ENCODE measurements at places on chromosomes 7 and 10.

DNA sequence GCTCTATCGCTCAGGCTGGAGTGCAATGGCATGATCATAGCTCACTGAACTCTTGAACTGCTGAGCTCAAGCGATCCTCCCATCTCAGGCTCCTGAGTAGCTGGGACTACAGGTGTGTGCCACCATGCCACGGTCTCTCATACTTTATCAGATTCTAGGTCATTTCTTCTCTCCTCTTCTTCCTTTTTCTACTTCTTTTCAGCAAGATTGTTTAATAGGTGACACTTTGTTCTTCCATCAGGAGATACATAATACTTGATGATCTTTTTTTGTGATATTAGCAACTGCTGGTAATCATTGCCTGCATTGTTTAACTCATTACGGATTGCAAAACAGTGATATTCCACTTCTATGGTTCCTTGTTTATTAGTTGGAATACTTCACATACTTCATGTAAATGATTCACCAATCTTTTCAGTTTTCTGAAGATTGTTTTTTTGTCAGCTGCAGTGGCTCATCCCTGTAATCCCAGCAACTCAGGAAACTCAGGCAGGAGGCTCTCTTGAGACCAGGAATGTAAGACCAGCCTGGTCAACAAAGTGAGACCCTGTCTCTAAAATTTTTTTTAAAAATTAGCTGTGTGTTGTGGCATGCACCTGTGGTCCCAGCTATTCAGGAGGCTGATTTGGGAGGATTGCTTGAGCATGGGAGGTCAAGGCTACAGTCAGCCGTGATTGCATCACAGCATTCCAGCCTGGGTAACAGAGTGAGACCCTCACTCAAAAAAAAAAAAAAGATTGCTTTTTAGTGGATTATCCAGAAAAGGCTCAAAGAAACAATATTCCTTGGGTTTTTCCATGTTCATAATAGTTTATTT is 36.2 kb upstream of the CHST3 start:
- no peak for DNase-seq

GRCh38 chr10:68188835-68189234 is 43.1 kb downstream of the ATOH7 start:
- no peak for DNase-seq

GRCh38 chr10:28796606-28797512 is 119.5 kb downstream of the BAMBI start:
- no peak for DNase-seq

- no peak for DNase-seq
Observed at GRCh38 chr10:10508211-10508610, 509.5 kb upstream of the CELF2 start.

- DNase-seq: no peak
Observed at GRCh38 chr10:131435760-131436457, 124.4 kb upstream of the TCERG1L start.

DNA sequence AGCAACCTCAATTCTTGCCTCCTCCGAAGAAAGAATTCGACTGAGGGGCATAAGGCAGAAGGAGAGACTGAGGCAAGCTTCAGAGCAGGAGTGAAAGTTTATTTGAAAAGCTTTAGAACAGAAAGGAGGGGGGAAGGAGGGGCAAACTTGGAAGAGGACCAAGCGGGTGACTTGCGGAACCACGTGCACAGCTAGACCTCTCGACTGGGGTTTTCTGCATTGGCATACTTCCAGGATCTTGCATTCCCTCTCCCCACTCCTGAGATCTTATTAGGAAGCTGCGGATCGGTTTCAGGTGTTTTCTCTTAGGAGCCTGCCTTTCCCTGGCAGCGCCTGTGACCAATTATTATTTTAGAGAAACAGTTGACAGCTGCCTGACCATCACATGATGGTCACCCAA is 20.3 kb upstream of the CPXM2 start:
- no peak for DNase-seq

DNA sequence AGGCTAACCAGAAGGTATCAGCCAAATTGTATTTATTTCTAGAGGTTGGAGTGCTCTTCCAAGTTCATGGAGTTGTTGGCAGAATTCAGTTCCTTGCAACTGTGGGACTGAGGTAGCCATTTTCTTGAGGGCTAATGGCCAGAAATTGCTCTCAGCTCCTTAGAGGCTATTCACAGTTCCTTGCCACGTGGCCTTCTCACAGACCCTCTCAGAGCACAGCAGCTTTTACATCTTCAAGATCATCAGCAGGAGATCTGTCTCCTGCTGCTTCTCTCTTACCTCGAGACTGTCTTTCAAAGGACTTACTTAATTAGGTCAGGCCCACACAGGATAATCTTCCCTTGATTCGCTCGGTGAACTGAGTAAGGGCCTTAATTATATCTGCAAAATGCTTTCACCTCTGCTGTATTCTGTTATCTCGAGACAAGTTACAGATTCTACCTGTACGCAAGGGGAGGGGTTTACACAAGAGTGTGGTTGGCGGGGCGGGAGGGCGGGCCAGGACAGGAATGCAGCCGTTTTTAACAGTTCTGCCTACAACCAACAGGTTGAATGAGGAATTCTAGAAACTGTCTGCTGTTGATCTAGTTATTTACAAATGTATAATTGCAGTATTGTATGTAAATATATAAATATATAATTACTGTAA is 15.0 kb downstream of the MIOS start:
- no peak for DNase-seq

DNA sequence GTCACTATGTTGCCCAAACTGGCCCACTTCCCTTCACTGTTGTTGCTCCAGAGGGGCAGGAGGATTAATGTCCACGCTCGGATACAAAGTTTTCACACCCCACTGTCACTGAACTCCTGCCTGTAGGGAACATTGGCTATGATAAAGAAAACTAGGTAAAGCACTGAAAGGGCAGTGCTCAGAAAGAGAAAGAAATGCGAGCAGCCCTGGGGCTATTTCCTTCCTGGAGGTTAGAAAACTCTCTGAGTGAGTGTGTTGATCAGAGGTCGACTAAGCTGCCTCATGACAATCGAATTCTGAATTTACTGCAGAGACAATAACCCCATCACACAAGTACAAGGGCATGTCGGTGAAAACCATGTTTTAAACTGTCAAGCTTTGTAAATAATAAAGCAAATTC is 227.2 kb upstream of the PITRM1 start:
- DNase-seq: no peak

- no peak for DNase-seq
Observed at GRCh38 chr10:60188548-60188947, 201.1 kb downstream of the ANK3 start.

- DNase-seq: no peak
Observed at GRCh38 chr10:73590881-73591799, at the start of gene USP54. TSS of gene USP54 (minus strand) at chr10:73591342. CDS start at chr10:73575658, 15,684 bp downstream.

DNA sequence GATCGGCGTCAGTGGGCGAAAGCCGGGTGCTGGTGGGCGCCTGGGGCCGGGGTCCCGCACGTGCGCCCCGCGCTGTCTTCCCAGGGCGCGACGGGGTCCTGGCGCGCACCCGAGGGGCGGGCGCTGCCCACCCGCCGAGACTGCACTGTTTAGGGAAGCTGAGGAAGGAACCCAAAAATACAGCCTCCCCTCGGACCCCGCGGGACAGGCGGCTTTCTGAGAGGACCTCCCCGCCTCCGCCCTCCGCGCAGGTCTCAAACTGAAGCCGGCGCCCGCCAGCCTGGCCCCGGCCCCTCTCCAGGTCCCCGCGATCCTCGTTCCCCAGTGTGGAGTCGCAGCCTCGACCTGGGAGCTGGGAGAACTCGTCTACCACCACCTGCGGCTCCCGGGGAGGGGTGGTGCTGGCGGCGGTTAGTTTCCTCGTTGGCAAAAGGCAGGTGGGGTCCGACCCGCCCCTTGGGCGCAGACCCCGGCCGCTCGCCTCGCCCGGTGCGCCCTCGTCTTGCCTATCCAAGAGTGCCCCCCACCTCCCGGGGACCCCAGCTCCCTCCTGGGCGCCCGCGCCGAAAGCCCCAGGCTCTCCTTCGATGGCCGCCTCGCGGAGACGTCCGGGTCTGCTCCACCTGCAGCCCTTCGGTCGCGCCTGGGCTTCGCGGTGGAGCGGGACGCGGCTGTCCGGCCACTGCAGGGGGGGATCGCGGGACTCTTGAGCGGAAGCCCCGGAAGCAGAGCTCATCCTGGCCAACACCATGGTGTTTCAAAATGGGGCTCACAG is 1.1 kb downstream of the EGFR start:
- DNase-seq: peak; percentile 55

GRCh38 chr7:102426268-102427018 is 6.9 kb upstream of the ORAI2 start:
- no peak for DNase-seq

DNA sequence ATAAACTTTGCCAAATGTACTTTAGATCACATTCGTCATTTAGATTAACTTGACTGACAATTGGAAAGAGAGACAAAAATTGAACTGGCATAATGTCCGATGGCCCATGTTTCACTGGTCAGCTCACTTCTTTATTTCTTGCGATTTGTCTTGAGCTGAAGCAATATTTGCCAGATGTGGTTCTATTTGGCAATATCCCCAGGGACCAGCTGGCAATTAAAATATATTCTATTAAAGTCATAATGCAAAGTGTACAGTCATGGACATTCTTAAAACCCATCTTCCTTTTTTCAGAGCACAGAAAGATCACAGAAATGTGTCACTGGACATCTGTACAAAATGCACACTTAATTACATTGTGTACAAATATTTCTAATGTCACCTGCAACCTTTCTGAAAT is 26.3 kb downstream of the NEBL start:
- no peak for DNase-seq

DNA sequence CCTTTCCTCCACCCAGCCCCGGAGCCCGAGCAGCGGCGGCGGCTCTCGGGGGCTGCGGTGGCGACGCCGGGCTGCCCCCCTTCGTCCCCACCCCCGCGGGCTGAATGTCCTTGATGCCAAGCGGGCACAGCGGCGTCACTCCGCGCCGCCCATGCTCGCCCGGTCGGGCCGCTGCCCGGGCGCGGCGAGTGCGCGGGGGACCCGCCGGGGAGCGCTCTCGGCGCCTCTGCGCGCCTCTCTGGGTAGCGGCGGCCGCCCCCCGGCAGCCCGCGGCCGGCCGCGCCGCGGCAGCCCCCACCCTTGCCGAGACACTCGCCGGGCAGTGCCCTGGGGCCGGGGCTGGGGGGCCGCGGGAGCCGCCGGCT is 433 bp upstream of the PLXNA4 start:
- no peak for DNase-seq

- no peak for DNase-seq
Observed at GRCh38 chr7:74481458-74482196, 27.9 kb downstream of the GTF2IRD1 start.

GRCh38 chr7:70699271-70699670 is 432.7 kb upstream of the GALNT17 start:
- no peak for DNase-seq

DNA sequence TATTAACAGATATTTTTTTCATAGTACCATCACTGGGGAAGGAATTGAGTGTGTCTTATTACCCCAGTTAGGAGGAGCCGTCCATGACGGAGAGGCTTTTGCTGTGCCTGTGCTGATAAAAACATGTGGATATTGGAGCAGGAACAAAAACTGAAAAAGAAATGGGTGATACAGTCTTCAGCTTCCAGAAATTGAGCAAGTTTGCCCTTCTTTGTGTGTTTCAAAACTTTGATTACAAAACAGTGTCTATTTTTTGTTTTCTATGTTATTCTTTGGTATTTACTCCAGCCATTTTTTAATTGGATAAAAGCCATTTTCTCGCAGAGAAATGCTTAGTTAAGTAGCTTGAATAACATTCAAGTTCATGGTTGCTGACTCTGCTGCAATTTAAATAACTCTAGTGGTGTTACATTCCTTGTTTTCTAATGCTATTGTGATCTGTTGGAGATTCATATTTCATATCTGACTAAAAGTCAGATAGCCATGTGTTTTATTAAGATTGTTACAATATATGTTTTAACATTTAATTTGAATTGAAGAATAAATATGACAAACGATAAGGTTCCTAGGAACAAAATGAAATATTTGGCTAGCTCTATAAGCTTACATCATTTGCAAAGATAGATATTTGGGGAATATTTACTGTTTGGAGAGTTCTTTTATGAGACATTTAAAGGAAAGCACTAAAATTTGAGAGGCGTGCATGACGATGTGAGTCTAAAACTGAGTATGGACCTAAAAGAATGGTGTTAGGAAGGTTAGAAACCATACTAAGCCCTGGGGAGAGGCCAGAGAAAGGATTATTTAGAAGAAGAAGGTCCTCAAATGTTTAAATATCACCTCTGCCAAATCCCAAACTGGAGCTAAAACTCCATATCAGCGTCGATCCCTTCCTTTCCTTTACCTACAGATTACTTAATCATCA is 747.3 kb upstream of the CELF2 start:
- no peak for DNase-seq

GRCh38 chr7:115869801-115870200 is 160.8 kb downstream of the TFEC start:
- no peak for DNase-seq

- DNase-seq: no peak
Observed at GRCh38 chr10:122102146-122102868, 113.3 kb downstream of the TACC2 start.

GRCh38 chr10:26095781-26096180 is 120.8 kb upstream of the GAD2 start:
- DNase-seq: no peak

- no peak for DNase-seq
Observed at GRCh38 chr7:125877246-125877645, 947.6 kb upstream of the POT1 start.

- no peak for DNase-seq
Observed at GRCh38 chr10:97274828-97275227, 17.6 kb downstream of the ARHGAP19 start.

- no peak for DNase-seq
Observed at GRCh38 chr10:50271564-50272250, 20.4 kb upstream of the ASAH2 start.

DNA sequence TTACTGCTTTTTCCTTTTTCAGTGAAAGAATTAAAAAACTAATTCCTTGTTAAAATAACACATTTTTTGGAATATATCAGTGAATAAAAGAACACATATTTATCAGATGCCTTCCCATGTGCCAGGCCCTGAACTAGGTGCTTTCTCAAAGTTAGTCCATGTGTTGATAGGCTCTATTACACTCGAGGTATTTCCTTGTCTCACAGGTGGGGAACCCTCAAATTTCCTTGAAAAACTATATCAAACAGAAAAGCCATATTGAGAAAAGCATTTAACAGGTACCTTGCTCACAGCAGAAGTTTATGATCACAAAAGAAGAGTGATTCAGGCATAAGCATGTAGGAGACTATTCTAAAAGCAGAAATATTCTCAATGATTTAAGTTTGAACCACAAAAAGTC is 75.6 kb upstream of the OGDHL start:
- no peak for DNase-seq

GRCh38 chr10:74910976-74911350 is 84.6 kb downstream of the KAT6B start:
- no peak for DNase-seq

- no peak for DNase-seq
Observed at GRCh38 chr7:142200206-142200605, 57.7 kb downstream of the PRSS58 start.
